ENCODE measurements at places on chromosomes 5 and 9.

GRCh38 chr5:9370256-9370655 is 175.6 kb downstream of the SEMA5A start:
- no peak for DNase-seq

GRCh38 chr5:115439042-115439441 is 105.5 kb downstream of the FEM1C start:
- DNase-seq = no peak

DNA sequence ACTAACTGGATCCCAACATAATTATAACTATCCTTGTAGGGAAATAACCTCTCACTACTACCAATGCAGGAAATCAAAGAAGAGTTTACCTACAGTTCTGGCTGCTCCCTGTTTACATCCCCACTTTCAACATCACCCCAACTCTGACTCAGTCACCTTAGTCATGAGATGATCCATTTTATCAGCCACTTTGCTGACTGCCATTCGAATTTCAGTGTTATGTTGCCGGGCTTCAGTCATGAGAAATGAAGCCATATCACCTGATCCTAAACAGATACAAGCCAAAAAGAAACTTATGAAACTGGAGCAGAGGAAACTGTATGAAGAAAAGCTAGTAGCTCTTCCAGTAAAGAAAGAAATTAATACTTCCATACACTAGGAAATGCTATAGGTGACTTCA is 33.7 kb downstream of the SLC31A2 start:
- no peak for DNase-seq

DNA sequence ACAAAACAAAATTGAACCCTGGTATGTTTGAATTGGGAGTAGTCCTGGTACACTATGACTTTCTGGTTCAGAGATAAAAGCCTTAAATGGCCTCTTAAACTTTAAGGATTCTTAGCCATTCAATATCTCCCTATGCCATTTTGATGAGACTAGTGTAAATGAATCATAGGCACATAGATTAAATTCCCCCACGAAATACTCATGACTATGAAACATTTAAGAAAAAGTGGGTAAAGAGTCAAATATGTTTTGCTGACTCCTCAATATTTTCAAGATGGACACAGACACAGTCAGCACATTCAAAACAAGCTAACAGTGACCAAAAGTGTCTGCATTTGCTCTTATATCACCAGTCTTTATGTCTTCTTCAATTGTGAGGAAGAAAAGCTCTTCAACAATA is 278.3 kb downstream of the PDE4D start:
- DNase-seq = no peak

DNA sequence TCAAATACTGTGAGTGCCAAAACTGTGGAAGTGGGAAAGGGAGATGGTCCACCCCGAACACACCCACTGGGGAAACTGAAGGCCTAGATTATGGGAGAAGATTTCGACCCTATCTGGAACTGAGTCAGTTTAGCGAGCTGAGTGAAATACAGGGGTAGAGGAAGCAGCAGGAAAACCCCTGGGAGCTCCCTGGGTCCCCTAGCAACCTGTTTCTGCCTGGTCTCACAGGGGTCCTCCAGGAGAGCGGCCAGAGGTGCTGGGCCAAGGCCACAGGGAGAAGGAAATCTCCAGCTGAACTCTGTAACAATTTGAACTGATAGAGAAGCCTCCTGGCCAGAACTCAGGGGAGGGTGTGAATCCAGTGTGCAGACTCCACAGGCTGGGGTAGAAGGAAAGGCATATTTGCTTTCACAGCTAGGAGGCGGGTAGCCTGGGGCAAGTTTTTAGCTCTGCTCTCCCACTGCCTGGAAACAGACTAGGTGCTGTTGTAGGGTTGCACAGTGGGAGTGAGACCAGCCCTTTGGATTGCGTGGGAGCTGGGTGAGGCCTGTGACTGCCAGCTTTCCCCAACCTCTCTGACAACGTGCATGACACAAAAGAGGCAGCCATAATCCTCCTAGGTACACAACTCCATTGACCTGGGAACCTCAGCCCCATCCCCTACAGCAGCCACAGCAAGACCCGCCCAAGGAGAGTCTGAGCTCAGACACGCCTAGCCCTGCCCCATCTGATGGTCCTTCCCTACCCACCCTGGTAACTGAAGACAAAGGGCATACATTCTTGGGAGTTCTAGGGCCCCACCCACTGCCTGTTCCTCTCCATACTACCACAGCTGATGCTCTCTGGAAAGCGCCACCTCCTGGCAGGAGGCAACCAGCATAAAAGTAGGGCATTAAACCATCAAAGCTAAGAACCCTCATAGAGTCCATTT is 78.8 kb upstream of the GPBP1 start:
- DNase-seq = no peak

GRCh38 chr5:144122641-144123040 is 47.8 kb downstream of the YIPF5 start:
- DNase-seq = no peak

DNA sequence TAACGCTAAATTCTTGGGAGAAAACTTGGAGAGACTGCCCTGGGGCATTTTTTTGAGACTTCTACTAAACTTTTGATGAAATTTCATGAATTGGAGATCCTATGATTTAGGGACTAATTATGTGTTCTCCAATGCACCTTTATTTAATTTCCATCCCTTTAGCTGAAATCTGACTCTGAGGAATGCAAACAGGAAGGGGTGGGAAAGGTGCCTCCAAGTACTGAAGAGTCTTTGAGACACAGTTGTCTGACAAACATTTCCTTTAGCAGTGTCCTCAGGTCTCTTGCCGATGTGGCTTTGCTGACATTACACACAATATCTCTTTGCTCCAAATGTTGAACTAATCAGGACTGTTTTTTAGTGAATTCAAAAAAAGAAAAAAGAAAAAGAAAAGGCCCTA is 76.9 kb downstream of the LIX1 start:
- DNase-seq = no peak

DNA sequence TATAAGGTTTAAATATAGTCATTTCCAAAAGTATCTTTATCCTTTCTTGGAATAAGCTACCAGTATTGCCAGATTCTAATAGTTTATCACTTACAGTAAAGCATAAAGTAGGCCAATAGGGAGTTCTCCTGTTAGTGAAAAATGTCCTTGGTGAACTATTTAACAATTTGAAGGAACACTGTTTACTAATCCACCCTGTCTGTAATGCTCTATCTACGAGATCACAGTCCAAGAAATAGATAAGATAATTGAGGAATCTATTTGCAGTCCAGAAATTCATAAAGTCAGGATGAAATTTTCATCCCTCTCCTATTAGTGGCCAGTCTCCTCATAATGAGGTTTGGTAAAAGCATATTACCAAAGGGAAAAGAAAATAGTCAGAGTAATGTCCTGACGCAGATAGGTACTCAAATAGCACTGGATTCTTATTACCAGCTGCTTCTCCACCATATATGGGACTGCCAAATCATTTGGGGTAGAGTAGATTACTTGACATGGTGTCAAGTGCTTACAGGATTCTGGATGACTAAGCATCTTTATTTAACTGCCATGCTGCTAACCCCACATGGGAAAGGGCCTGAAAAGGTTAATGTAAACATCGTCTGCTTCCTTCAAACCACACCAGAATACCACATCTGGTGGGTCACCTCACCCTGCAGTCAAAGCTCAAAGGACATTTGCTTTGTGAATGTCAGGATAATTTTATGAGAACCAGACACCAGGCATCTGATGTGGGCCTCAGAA is 808.1 kb downstream of the EFNA5 start:
- no peak for DNase-seq

GRCh38 chr5:179863449-179864085 is 5.0 kb upstream of the MRNIP start:
- no peak for DNase-seq

GRCh38 chr5:151181818-151182523 is 24.4 kb upstream of the ANXA6 start:
- DNase-seq = no peak

DNA sequence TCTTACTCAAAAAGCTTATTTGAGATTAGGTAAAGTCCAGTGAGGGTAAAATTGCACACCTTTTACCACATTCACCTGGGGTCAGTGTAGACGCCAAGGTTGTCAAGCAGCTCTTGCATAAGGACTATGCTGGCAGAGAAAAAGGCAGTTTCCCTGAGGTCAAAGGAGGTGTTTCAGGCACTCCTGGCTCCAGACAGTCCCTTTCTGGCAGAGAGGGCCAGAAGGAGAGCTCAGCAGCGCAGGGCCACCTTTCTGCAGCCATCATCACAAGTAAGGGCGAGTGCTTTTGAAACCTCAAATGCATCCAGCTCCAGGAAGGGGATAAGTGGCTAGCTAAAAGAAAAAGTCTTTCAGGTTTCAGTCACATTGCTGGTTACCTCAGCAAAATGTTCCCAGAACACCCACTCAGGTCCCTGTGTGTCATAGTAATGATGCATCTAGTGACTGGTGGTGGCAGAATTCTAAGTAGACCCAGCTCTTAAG is 16.7 kb upstream of the IL13 start:
- DNase-seq = no peak

- DNase-seq = no peak
Measured at GRCh38 chr5:143898381-143898780, 86.4 kb downstream of the HMHB1 start.

GRCh38 chr9:130932255-130933079 is 6.6 kb downstream of the FIBCD1 start:
- DNase-seq = peak; percentile 77

GRCh38 chr5:55905251-55905650 is 54.1 kb downstream of the IL31RA start:
- DNase-seq = no peak

GRCh38 chr9:94665613-94666012 is 26.3 kb upstream of the FBP1 start:
- DNase-seq = no peak

- no peak for DNase-seq
Measured at GRCh38 chr5:964821-965220, 43.8 kb upstream of the NKD2 start.

DNA sequence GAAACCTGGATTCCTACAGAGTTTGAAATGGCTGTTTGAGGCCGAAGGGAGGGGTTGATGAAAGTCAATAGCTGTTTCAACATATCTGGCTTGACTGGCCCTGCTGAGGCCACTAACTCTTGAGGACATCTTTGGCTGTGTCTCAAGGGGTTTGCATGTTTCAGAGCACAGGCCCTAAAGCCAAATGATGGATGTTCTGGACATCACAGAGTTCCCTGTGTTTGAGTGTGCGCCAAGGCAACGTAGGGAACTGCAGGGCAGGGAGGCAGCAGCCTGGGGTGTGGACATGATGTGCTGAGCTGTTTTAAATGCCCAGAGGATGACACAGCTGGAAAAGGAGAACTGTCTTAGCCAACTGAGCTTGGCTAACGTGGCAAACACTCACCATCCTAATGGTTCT is 89.6 kb downstream of the RAPGEF1 start:
- DNase-seq = peak; percentile 41

DNA sequence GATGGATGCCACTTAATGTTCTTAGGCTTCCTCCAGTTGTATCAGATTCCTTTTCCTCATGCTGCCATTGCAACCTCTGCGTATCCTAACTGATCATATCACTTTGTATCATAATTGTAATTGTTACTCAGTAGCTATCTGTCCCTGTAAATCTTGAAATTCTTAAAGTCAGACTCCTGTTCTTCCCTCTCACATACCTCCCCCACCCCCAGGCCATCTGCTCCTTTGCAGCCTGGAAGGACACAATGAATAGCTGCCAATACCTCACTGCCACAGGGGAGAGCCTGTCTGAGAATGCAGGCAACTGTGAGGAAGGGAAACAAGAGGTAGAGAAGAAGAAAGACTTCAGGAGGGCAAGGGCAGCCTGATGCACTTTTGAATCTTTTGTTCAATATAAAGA is 228.5 kb downstream of the ENC1 start:
- no peak for DNase-seq

DNA sequence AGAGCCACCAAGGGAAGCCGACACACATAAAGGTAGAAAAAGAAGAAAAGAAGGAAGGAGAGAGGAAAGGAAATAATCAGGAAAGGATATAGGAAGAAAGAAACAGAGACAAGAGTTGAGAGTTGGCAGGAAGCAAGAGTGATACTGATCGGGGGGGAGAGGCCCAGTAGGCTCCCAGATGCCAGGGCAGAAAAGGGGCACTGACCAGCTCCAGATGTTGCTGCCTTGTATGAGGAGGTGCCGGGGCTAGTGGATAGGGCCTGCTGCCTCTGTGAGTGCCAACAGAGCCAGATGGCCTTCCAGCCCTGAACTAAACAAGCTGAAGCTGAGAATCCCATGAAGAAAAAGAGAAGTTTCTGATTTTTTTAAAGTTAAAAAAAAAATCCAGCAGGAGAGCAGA is 82.0 kb upstream of the TRIM32 start:
- no peak for DNase-seq

DNA sequence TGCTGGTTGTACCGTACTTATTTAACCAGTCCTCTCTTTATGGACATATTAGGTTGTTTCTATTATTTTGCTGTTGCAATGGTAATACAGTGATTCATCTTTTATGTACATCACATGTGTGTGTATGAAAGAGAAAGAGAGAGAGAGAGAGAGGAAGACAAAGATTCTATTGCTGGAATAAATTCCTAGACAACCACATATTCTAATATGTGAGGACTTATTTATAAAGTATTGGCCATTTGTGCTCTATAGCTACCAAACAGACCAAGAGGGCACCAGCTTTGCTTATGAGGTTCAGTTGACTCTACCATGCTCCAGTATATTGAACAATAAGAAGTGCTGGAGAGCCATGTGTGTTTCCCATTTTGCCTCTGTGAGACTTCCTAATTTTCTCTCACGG is 513.5 kb downstream of the DMAC1 start:
- no peak for DNase-seq

DNA sequence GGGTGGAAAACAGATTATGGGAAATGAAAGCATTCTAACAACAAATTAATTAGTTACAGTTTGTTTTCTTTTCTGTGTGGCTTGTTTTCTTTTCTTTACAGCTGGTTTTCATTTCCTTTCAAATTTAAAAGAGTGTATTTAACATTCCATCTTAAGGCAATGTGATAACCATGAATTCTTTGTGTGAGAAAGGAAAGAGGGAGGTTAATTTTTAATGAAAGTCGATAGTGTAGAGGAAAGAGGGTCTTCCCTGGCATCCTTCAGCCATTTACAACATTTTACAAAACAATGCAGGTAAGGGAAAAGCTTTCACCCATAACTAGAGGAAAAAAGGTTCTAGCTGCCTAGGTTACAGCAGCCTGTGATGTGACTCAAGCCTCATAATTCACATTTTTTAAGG is 43.9 kb upstream of the IL33 start:
- DNase-seq = no peak

GRCh38 chr5:111999286-111999685 is 242.3 kb upstream of the NREP start:
- no peak for DNase-seq

DNA sequence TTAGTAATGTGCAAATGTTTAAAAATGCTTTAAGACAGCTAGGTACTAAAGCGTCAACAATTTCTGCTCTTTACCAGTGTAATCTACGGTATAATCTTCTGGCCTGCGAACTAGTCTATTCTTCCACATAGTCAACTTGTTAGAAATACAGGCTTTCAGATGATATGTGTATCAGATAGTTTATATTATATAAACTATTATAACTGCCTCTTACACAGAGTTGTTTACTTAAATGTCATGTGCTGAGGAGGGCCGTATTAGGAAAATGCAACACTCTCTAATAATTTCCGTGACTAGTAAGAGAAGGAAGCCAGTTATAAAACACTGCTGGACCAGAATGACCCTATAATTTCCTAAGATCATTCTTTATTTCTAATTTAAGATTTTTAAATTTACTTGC is 63.6 kb downstream of the WDR41 start:
- no peak for DNase-seq
